CMK (cell line): ENCODE measurements at places on chromosomes 3 and 15.

DNA sequence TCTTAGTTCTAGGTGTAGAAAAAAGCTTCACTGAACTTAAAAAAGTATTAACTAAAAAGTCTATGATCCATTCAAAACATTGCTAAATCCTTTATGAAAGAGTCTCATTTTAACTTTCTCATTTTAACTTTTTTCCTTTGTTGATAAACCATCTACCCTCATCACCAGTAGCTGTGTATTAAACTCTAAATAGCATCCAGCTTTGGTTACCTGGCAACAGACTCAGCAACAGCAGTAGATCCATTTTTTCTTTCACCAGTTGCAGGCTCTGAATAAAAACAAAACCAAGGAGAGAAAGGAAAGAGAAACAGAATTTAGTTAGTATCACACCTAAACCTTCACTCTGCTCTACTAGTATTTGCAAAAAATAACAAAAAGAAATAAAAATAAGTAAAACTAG lies 51.6 kb downstream of the TP53BP1 start:
- DNase-seq: no peak

DNA sequence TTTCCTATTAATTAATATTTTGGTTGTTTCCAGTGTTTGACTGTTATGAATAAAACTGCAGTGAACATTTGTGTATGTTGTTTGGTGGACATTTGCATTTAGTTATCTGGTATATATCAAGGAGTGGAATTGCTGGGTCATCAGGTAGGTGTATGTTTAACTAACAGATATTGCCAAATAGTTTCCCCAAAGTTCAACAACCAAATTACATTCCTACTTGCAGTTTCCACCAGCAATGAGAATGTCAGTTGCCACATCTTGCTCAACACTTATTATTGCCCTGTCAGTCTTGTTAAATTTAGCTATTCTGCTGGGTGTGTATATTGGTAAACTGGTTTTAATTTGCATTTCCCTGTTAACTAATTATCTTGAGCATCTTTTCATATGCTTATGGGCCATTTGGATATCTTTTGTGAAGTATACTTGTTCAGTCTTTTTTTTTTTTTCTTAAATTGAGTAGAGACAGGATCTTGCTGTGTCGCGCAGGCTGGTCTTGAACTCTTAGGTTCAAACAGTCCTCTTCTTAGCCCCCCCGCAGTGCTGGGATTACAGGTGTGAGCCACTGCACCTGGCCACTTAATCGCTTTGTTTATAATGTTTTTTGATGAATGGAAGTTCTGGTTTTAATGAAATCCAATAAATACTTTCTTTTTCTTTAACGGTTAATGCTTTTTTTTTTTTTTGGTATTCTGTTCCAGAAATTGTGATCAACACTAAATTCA lies 7.9 kb downstream of the FEM1B start:
- no peak for DNase-seq

DNA sequence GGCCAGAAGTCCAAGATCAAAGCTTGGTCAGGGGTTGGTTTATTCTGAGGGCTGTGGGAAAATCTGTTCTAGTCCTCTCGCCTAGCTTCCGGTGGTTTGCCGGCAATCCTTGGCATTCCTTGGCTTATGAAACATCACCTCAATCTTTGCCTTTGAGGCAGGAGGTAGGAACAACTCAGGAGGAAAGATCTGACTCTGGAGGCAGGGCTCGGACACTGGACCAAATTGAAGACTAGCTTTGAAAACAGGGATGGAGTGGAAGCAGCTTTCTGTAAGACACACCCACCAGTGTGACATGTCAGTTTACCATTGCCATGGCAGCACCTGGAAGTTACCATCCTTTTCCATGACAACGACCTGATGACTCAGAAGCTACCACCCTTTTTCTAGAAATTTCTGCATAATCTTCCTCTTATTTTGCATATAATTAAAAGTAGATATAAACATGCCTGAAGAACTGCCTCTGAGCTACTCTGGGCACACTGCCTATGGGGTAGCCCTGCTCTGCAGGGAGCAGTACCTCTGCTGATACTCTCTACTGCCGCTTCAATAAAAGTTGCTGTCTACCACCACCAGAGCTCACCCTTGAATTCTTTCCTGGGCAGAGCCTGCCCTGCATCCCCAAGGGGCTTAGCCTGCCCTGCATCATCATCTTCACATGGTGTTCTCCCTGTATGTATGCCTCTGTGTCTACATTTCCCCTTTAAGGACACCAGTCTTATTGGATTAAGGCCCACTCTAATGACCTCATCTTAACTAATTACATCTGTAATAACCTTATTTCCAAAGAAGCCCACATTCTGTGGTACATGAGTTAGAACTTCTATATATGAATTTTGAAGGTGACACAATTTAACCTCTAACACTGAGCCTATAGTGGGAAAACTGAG lies 38.3 kb upstream of the TM4SF4 start:
- no peak for DNase-seq

- DNase-seq: no peak
Observed at GRCh38 chr3:128435058-128435457, 31.6 kb downstream of the DNAJB8 start.

GRCh38 chr3:72247645-72248388 lies 462.9 kb upstream of the PROK2 start:
- DNase-seq: no peak

DNA sequence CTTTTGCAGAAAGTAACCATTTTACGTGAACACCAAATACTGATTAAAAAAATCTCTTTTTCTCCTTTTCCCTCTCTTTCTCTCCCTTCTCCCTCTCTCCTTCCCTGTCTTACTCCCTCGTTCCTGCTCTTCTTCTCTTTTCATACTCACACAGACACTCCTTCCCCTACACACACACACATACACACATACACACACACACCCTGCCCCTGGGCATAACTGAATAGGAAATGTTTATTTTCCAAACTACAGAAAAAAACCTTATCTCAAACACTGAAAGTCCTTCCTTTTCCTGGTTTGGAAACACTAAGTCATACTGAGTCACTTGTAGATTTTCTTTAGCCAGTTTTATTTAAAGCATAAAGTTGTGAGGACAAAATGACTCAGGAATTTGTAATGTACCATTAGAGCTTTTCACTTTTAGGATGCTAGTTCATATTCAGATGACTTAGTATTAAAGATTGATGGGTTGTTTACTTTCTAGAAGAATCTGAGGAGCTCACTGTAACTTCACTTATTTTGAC lies 62.4 kb downstream of the MBNL1 start:
- no peak for DNase-seq

DNA sequence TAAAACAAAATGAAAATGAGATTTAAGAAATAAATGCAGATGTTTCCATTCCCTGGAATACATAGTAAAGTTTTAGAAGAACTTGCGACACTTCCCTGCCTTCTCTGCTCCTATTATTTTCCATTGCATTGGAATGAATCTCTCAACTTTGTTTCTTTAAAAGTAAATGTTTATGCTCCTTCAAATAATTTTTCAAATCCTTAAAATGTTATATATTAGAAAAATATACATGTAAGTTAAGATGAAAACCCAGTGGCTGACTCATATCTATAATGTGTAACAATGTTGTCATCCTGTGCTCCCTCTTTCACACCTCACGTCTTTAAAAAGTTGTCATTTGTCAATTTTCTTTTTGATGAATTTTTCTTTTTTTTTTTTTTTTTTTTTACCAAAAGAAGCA lies 3.6 kb downstream of the RBMS3 start:
- no peak for DNase-seq

GRCh38 chr3:60708191-60708975 lies 542.9 kb downstream of the FHIT start:
- no peak for DNase-seq

DNA sequence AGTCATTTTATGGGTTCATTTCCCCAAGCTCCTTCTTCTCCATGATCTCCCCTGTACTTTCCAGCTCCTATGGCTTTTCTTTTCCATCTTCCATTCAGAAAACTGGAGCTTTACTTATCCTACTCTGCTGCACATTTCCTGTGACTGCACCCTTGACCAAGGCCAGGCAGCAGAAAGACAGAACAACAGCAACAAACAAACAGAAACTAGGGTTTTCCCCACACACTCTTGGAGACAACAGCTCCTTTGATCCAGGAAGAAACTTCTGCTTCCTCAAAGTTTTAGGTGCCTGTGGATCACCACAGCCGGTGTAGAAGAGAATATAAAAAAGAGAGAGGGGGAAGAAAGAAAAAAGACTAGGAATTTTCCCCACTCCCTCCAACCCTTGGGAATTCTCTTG lies 342.3 kb upstream of the CFAP20DC start:
- no peak for DNase-seq

- peak; percentile 44 for DNase-seq
Observed at GRCh38 chr3:170037463-170038433, at the start of gene GPR160. GPR160 (plus strand) TSS chr3:170037995; CDS start chr3:170083973, 45,978 bp downstream.

GRCh38 chr15:94097552-94097951 lies 133.8 kb upstream of the MCTP2 start:
- no peak for DNase-seq

DNA sequence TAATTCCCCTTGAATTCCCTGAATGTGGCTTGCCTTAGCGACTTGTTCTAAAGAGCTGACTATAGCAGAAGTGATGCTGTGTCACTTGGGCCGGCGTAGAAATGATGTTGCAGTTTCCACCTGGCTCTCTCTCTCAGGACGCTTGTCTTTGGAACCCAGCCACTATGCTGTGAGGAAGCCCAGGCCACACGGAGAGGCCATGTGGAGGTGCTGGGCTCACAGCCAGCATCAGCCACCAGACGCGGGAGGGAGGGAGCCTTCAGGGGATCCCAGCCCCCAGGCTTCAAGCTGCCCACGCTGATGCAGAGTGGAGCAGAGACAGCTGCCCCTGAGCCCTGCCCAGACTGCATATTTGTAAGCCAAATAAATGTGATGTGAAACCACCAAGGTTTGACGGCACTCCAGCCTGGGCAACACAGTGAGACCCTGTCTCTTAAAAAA lies 18.6 kb downstream of the RNU5B-1 start:
- no peak for DNase-seq

- no peak for DNase-seq
Observed at GRCh38 chr3:105139881-105140560, 226.7 kb upstream of the ALCAM start.

DNA sequence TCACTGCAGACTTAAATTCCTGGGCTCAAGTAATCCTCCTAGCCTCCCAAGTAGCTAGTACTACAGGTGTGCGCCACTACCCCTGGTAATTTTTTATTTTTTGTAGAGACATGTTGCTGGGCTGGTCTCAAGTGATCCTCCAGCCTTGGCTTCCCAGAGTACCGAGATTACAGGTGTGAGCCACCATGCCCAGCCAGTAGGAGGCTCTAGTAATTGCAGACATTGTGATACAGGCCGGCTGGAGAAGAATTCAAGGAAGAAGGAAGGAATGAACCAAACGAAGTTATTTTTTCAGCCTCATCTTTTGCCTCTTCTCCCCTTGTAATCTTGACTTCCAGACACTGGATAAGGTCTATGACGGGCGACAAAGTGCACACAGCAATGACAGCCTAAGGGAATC lies 3.2 kb upstream of the PPP4R2 start:
- DNase-seq: no peak

DNA sequence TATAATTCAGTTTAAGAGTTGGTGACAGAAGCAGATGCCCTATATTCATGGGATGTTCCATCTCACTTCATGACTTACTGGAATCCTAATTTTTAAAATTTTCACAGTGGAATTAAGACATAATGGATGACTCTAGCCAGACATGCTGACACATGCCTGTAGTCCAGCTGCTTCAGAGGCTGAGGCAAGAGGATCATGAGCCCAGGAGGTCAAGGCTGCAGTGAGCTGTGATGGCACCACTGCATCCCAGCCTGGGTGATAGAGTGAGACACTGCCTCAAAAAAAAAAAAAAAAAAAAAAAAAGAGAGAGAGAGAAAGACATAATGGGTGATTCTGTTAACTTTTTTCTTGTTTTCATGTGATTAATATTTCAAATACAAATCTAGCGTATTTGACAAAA lies 123.6 kb downstream of the KLHL25 start:
- no peak for DNase-seq

GRCh38 chr3:146152834-146153233 lies 8.2 kb downstream of the PLOD2 start:
- no peak for DNase-seq

- DNase-seq: peak; percentile 86
Observed at GRCh38 chr3:56303487-56303886, 164.8 kb downstream of the ERC2 start.

GRCh38 chr15:72616491-72617210 lies 37.8 kb upstream of the GOLGA6B start:
- no peak for DNase-seq

DNA sequence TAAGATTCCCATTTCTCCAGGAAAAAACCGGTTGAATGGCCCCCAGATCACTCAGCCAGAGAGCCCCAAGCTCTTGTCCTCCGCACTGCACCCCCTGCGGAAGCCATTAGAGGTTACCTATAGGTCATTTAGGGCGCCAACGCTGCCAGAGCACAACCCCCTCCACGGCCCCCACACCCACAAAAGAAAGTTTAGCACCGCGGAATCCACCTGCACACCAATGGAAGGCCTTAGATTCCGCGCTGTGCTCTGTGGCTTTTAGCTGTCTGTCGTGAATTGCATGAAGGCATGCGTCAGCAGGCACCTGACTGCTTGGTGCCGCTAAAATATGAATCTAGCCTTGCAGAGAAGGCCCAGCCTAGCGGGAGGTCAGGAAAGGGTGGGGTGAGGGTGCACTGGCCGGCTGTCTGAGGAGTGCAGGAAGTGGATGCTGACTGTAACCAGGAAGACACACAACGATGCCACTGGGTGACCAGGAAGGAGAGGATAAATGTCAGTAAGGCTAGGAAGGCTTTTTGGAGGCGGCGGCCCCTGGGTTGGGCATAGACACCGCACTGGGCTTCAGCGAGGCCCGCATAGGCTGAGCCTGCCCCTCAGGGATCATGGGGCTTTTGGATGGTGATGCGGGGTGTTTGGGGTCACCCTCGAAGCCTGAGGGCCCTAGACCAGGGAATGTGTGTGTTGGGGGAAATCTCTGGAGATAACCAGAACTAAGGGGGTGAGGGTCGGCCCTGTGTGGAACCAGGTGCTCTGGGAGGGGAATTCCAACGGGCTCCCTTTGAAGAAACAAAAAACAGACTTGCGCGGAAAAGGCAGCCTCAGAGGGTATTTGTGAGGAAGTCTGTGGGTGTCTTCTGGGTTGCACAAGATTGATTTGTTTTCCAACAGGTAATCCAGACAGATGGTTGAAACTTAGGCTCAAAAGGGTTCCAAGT lies 976 bp upstream of the NUP210 start:
- peak; percentile 70 for DNase-seq

- no peak for DNase-seq
Observed at GRCh38 chr3:30751610-30752299, 142.7 kb downstream of the GADL1 start.

DNA sequence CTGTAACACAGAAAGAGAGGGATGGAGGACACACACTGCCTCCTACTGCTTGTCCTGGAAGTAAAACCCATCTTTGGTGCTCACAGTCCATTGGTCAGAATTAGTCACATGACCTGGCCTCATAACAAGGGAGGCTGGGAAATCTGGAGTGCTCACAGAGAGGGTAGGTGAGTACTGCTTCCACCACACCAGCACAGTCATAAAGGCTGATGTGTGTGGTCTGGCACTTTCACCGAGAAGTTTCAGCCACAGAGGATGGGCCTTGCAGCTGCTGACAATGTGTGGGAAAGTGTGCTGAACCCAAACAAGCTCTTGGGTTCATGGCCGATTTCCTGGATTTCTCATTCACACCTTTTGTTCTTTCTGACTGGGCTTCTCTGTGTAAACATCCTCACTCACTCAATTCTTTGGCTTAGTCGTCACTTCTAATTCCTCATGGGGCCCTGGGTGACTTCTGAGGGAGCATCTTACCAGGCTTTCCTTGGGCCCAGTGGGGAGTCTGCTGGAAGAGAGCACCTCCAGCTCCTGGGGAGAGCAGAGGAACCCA lies 100.7 kb downstream of the ASB7 start:
- peak; percentile 24 for DNase-seq

- no peak for DNase-seq
Observed at GRCh38 chr3:52978109-52978754, 67.6 kb downstream of the SFMBT1 start.

GRCh38 chr3:32712506-32713055 lies 27.6 kb downstream of the CNOT10 start:
- no peak for DNase-seq
